ENCODE measurements at places on chromosomes 6 and 20. TPM values are rescaled to one million over a fixed set of nuclear protein-coding genes. Genes with fewer than 3 reads are reported as not detected.

The PEDS1 gene
- 24.7 TPM for polyA plus RNA-seq

The KIAA1755 gene
- polyA plus RNA-seq, result 1.1 TPM

The POFUT1 gene
- polyA plus RNA-seq, result 45.0 TPM

The PTCRA gene
- polyA plus RNA-seq, result 0.25 TPM

The CST3 gene
- 175 TPM for polyA plus RNA-seq

The SLPI gene
- polyA plus RNA-seq, result not detected

The ULBP3 gene
- 10.8 TPM for polyA plus RNA-seq

The DPPA5 gene
- polyA plus RNA-seq, result not detected

The ABHD16B gene
- not detected for polyA plus RNA-seq

The TINAG gene
- polyA plus RNA-seq, result 26.3 TPM

The SIM1 gene
- 21.2 TPM for polyA plus RNA-seq

The RBM38 gene
- 28.3 TPM for polyA plus RNA-seq

The SAMD3 gene
- polyA plus RNA-seq, result 1.4 TPM

The HUS1B gene
- polyA plus RNA-seq, result 0.19 TPM

The TRIM31 gene
- polyA plus RNA-seq, result 0.09 TPM

The PI16 gene
- polyA plus RNA-seq, result 4.0 TPM

The GABRR1 gene
- 0.95 TPM for polyA plus RNA-seq

The ADGRG6 gene
- polyA plus RNA-seq, result 28.4 TPM

The SLC35D3 gene
- polyA plus RNA-seq, result not detected

Data from renal cortex interstitium (tissue), 15 donors.